ENCODE measurements at places on chromosomes 6 and 20.

DNA sequence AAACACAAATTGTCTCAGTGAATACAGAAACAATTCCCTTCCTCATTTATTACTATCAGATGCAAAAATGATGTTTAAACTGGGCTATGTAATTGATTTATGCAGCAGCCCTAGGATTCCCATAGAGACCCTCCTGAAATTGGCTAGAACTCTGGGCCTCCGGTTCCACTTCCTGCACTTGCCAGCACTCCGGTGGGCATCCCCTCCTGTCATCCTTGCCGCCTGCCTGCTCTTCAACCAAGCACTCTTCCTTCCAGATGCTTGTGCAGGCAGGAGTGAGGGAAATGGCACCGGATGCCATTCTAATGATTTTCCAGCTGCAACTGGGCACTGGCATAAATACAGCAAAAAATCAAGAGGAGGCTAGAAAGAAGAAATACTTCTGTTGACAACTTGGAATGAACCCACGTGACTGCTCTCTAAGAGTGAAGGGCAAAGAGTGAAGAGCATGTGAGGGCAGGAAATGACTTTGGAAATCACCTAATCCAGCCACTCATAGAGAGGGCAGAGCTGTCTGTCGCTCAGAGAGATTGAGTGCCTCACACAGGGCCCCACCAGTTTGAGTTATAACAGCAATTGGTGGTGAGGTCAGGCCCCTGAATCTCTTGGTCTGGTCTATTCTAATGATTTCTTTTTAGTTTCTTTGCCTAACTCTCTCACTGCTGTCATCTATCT lies 3.7 kb upstream of the NEDD9 start:
- peak; percentile 51 for DNase-seq

DNA sequence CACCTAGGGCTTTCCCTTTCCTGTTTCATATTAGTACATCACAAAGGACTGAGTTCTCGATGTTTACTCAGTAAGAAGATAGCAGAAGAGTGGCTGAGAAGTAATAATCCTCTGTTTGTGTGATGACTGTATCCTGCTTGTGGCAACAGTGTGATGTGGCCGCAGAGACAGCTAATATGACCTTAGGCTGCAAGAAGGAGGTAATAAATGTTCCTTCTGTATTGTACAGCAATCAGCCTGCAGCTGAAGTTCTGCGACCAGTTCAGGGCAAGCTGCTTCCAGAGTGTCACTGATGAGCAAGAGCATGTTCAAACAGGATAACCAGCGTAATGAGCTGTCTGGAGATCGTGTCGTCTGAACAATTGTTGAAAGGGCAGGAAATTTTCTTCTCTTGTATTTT lies 70.9 kb downstream of the OPN5 start:
- no peak for DNase-seq

DNA sequence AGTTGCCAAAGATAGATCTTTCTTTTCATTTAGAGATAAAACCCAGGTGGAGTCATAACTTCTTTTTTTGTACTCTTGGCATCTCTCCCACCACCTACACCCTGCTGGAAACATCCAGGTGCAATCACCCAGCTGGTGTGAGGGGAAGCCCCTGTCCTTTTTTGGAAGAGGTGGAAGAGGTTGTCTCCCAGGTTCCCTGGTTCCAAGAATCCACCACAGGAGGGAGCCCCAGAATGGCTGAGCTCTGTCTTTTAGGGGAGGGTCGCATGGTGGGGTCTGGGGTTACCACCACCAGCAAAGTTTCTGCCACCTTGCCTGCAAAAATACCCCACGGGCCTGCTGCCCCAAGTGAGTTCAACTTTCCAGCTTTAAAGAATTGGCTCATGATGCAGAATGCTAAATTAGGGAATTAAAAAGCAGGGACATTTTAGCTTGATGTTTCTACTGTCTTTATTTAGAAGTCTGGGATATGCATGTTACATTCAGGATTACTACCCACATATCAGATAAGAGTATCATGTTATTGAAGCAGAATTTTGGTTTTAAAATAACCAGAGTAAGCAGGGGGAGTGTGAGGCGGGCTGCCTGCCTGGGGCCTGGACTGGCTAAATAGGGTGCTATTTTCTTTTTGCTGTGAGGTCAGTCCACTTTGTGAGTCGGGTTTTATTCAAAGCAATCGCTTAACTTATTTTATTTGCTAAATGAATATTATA lies 11.0 kb downstream of the SMOC2 start:
- no peak for DNase-seq

DNA sequence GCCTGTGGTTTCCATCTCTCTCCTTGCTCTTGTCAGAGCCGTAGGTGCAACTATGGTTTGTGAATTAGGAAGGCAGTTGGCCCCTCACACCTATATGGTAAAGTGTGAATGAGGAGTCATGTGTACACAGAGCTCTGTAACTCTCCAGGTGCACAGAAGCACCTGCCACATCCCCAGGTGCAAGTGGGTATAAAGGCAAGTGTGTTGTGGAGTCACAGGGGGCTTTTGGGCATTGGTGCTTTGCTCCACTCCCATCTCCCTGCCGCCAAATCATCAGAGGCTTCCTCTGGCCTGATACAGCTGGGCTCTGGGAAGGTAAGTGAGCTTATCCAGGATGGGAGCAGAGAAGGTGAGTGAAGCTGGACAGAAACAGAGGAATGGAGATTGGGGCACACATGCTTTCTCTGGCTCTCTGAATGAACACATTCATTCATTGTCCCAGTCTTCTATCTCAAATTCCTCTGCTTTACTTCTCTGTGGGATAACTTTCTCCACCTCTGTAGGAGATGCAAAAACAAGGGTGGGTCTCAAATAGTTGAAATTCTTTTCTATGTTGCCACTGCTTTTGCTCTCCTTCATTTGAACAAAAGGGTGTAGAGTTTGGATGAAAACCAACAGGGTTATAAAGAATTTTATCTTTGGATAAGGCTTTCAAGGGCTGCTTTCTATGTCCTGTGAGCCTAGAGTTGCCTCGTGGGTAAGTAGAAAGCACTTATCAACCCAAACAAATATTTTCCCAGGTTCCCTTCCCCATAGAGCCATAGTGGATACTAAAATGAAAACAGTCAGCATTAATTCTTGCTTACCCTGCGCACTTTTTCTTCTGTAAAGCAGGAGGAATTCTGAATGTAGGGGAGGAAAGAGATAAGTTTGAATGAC lies 45.0 kb upstream of the RIPOR2 start:
- no peak for DNase-seq

GRCh38 chr6:7154341-7155139 lies 46.8 kb downstream of the RREB1 start:
- DNase-seq, result no peak

DNA sequence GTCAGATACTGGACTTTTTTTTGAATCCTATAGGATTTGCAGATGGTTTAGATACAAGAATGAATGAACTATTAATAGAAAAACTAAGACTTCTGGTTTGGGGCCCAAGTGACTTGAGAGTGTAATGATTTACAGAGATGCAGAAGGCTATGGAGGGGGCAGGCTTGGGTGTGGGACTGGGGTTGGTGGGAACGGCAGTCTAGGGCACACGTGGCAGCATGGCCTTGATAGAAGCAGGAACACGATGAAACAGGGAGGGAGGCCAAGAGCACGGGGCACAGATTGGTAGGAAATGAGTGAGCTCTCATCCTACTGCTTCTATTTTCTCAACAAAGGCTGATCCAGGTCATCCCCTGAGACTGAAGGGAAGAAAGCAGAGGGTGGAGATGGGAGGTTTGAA lies 3.4 kb upstream of the UST start:
- DNase-seq, result no peak

GRCh38 chr20:19473216-19473921 lies 260.9 kb downstream of the SLC24A3 start:
- no peak for DNase-seq

GRCh38 chr6:38959138-38959537 lies 89.4 kb upstream of the GLP1R start:
- no peak for DNase-seq

- no peak for DNase-seq
Observed at GRCh38 chr6:43981363-43981990, 145.8 kb downstream of the MRPL14 start.

DNA sequence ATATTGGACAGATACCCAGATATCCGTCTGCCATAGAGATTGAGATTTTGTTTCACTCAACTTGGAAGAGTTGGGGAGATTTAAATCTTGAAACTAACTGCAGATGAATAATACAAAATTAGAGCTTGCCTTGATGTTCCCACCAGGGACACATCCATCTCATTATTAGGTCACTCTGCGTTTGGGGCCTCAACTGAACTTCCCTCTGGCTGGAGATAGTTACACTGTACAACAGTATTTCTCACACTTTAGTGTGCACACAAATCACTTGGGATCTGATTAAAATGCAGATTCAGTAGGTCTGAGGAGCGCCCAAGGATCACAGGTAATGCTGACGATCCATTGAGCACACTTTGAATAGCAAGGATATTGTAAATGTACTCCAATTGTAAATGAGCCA lies 35.0 kb upstream of the ADTRP start:
- DNase-seq, result no peak

- no peak for DNase-seq
Observed at GRCh38 chr6:124795643-124796463, 166.4 kb upstream of the RNF217 start.

DNA sequence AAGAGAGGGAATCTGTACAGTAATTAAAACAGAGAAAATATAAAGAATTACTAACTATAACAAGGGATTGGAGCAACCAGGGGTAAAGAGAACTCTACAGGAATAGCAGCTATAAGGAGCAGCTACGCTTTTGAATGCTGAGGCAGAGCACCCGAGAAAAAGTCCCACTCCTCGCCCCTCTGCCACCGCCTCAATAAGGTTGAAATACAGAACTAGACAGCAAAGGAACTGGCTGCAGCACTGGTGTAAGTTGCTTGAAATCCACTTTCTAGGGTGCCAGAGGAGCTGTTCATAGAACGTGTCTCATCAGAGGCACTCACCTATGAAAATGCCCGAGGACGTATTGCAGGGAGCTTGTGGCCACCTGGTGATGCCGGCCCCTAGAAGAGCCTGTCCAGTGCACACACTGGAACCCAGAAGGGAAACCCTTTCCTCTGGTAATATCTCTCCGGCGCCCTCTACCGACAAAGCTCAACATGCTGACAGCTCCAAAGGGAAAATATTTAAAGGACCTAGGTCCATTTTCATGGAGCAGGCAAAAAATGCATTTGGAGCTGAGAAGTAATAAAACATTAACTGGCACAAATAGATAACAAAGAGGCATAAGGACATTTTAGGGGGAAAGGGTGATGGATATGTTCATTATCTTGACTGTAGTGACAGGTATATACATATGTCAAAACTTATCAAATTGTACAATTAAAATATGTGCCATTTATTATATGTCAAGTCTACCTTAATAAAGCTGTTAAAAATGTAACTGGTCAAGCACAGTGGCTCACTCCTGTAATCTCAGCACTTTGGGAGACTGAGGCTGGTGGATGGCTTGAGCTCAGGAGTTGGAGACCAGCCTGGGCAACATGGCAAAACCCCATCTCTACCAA lies 137.4 kb upstream of the HDAC2 start:
- DNase-seq, result peak; percentile 2

GRCh38 chr6:129889580-129889979 lies 28.5 kb upstream of the TMEM244 start:
- DNase-seq, result no peak

- DNase-seq, result no peak
Observed at GRCh38 chr6:346386-347030, 45.0 kb upstream of the IRF4 start.

- DNase-seq, result no peak
Observed at GRCh38 chr6:56742122-56742791, 99.6 kb upstream of the DST start.

DNA sequence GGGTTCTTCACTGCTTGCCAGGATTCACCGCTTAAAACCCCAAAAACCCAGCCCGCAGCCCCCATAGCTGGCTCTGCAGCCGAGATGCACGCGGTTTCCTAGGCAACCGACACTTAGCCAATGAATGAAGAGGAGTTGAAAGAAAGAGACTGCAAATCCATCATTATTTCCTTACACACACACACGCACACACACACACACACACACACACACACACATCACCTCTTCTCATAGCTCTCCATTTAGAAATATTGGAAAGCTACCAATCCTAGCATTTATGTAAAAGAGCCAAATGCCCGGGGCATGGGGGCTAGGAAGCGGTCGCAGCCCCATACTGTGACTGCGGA lies 3.4 kb upstream of the TUBB2B start:
- no peak for DNase-seq

- no peak for DNase-seq
Observed at GRCh38 chr20:25317351-25318075, 69.6 kb downstream of the PYGB start.

- DNase-seq, result no peak
Observed at GRCh38 chr6:166166314-166167257, 1.1 kb downstream of the TBXT start.

GRCh38 chr20:35796571-35796970 lies 24.8 kb downstream of the PHF20 start:
- DNase-seq, result no peak

- no peak for DNase-seq
Observed at GRCh38 chr20:62134735-62135231, 8.4 kb downstream of the PSMA7 start.

- DNase-seq, result no peak
Observed at GRCh38 chr6:158047563-158048323, 66.1 kb downstream of the SYNJ2 start.

DNA sequence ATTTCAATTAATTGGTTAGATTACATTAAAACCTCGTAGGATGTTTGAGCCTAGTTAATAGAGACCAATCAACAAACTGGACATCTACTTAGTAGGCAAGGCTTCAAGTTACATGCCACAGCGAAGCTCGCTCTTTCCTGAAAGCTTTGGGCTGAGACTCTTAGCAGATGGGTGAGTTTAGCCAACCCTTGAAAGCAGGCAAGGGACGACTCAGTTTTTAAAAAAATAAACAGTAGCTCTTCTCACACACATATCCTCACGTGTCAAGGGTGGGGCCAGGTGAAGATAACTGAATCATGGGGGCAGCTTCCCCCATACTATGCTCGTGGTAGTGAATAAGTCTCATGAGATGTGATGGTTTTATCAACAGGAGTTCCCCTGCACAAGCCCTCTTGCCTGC lies 775 bp downstream of the MTFR2 start:
- no peak for DNase-seq

DNA sequence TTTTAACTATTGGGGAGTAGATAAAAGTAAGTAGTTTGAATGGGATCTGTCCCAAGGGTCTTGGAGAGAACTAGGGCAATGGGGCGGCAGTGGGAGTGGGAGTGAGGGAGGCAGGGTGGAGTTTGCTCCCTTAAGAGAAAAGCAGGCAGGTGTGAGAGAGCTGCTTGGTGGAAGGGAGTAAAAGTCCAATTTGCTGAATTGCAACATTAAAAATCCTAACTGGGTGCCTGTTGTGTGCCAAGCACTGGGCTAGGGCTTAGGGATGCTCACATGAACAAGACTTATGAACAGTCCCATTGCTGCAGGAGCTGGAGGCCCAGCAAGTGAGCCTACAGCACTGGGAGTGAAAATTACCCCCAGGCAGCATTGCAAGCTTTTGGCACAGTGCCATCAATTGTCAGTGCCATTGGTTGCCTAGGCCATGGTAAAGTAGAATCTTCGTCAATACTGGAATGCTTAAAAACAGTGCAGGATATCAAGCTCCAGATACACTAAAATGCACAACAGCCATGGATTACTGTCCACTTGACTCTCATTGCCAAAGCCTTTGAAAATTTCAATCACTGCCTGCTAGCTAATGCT lies 277.7 kb upstream of the JARID2 start:
- DNase-seq, result no peak

- no peak for DNase-seq
Observed at GRCh38 chr20:58864346-58864745, 11.8 kb downstream of the GNAS start.

- no peak for DNase-seq
Observed at GRCh38 chr6:127606131-127606562, 29.2 kb downstream of the C6orf58 start.

Measured in activated T-helper 1 cell treated with anti-CD3 and anti-CD28 coated beads, Interleukin-12 subunit alpha, Interleukin-12 subunit beta, Interleukin-2, Interleukin-4 antibody, amounts not matched to agents 30 ng/mL and 10 ng/mL and 1 ng/mL, durations not matched to agents 14 hours and 24 hours and 36 hours (primary cell).